ENCODE measurements at places on chromosomes 2 and 18.

DNA sequence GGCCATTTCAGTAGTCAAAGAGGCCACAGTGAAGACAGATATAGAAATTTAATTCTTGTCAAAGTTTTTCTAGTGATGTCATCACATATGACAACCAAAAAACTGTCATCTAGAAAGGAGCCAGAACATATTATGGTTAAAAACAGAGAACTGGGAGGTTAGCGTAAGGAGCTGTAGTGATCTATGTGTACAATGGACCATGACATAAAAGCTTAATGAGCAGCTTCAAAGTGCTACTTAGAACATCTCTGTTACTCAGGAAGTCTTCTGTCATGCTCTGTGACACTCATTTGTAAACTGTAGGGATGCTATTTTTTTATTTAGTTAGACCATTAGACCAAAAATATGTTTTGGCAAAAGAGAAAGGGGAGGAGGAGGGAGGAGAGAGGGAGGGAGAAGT lies 57.3 kb downstream of the CMPK2 start:
- no peak for DNase-seq

- no peak for DNase-seq
Observed at GRCh38 chr2:64904413-64905329, 84.5 kb upstream of the SLC1A4 start.

DNA sequence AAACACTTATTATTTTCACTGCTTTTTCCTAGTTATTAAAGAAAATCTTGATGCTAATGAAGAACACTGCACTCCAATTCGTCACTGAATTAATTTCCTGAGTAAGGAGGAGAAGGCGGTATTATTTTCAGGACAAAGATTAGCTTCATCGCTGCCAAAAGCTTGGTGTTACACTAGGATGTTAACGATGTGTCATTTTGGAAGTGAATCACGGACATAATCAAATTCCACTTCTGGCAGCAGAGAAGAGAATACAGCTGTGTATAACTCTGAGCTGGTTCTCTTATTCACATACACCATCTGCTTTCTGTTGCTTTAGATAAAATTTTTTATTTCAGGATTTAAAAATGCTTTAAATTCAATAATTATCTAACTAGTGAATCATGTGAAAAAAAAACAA lies 74.1 kb downstream of the SCG2 start:
- DNase-seq, result no peak

DNA sequence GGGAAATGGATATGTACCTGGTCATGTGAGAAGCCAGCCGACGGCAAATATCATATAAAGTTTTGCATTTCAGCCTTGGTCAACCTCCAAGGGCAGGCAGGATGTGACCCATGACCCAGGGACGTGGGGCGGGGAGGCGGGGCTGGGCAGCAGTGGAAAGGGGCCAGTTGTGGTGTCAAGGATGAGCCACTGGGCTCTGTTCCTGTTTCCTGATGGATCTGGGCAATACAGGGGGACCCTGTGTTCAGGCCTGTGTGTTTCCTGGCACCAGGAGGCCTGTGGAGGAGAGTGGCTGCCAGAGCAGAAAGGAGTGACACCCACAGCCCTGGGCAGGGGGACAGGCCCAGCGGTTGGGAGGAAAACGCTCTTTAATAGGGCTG lies 106.9 kb downstream of the GATA6 start:
- DNase-seq, result no peak

GRCh38 chr18:74453642-74454198 lies 3.4 kb downstream of the DIPK1C start:
- no peak for DNase-seq

DNA sequence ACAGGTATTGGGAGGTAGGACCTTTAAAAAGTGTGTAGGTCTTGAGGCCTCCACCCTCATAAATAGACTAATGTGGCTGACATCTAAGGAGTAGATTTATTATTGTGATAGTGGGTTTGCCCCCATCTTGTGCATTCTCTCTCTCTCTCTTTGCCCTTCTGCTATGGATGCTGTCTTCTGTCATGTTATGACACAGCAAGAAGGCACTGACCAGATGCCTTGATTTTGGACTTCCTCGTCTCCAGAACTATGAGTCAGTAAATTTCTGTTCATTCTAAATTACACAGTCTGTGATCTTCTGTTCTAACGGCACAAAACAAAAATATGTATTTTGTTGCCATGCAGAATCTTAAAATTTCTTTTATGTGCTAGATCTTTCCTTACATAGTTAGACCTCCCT lies 66.9 kb downstream of the ATAD2B start:
- DNase-seq, result no peak

DNA sequence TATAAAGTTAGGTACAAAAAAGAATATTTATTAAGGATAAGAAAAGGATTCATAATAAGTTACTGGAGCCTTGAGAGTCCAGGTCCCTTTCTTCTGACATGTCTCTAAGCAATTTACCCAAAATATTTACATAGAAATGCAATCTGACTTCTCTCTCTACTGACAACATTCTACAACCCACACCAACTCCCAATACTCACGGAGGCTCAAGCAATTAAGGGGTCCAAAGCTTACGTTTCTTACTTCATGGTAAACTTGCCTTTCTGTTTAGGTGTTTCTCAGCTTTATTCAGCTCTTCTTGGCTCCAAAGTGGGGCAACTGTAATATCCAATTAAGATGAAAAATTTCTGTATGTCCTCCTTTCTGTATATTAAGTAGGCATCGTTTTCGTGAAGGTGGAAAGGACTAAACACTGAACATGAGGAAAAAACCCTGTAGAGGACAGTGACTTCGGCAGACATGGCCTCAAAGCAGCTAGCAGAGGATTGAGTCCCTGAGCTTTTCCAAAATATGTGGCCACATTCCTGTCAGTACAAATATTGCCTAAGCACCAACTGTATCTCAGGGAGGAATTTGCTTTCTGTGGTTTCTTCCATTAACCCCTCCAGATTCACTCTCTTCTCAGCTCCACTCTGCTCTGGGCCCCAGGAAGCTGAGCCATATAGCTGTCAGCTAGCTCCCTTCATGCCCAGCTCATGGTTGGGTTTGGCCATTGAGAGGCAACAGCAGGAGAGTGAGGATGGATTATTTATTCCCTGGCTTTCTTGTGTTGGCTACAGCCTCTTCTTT lies 67.9 kb upstream of the GLS start:
- DNase-seq, result no peak

DNA sequence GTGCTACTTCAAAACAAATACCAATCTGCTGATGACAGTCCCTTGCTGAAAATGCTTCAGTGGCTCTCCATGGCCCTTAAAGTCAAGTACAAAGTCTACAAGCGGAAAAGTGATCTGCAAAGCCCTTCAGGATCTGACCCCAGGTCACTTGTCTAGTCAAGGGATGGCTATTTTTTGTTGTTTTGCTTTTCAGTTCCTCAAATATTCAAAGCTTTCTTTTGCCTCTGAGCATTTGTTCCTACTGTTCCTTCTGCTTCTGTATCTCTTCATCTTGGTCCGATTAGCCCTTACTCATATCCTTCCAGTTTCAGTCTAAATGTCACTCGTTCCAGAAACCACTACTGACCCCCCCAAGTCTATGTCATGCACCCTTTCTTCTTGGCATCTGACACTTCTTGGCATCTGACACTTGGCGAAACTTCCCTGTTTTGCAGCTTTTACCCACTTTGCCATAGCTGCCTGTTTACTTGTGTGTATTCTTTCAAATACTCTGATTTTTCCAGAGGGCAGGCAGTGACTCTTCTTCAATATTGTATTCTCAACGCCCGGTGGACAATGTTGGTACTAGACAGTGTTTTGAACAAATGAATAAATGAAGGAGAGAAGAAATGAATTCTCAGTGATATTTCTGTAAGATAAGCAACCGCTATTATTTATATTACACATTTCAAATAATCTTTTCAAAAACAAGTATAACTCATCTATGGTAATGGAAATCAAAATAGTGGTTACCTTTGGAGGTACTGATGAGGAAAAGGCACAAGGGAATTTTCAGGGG lies 175.9 kb upstream of the FN1 start:
- no peak for DNase-seq

- no peak for DNase-seq
Observed at GRCh38 chr2:115165529-115166109, 723.2 kb downstream of the DPP10 start.

GRCh38 chr18:66328296-66328878 lies 275.5 kb downstream of the CDH19 start:
- DNase-seq, result no peak

- DNase-seq, result no peak
Observed at GRCh38 chr2:176407706-176408105, 138.5 kb downstream of the MTX2 start.

- no peak for DNase-seq
Observed at GRCh38 chr2:29394311-29394980, 279.2 kb downstream of the CLIP4 start.

DNA sequence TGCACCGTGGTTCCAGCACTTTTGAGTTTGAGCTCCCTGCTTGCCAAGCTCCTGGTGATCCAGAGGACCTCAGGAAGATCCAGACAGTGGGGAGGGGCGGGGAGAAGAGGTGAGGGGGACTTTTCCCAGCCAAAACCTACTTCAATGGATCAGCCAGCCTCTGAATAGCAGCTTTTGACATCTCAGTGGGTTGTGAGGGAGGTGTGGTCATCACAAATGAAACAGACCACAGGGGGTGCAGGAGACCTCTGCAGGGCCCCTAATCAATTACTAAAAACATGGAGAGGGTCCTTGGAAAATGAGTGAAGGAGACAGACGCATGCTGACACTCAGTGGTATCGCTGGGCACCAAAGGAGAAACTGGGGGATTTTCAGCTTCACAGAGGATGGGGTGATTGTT lies 372.7 kb downstream of the ZNF521 start:
- no peak for DNase-seq

- no peak for DNase-seq
Observed at GRCh38 chr18:24570716-24571115, 110.3 kb downstream of the HRH4 start.

DNA sequence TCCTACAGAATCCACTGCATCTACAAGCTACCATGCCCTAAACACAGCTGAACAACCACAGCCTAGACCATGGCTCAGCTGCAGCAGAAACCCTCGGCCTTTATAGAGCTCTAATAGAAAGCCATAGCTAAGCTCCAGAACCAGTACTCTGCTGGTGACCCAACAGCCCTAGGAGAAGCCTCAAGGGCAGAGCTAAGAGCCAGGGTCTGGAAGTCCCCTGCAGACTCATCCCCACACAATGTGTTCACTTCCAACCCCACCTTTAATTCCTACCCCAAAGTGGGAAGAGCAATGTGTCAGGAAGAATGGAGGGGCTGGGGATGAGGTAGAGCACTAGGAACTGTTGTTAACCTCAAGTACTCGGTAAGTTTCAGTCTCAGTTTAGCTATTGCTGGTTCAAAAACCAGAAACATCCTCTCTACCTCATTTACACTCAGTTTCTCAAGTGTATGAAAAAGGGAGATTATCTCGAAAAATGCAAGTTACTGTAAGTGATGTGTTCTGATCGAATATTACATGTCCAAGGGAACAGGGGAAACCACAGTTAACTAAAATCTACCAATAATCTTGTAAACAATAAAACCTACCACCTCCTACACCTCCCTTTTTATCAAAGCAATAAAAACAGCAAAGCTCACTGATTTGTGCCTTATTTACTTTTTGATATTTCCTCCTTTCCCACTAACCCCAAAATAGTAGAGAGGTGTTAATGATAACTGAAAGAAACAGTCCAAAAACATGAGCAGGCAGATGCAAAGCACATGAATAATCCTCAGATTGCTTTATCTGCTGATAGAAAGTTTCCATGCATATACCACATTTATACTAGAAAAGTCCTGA lies 36.2 kb downstream of the THADA start:
- DNase-seq, result no peak

- no peak for DNase-seq
Observed at GRCh38 chr2:69525261-69525660, 88.0 kb upstream of the NFU1 start.

- no peak for DNase-seq
Observed at GRCh38 chr2:239745386-239746227, 279.5 kb downstream of the NDUFA10 start.

DNA sequence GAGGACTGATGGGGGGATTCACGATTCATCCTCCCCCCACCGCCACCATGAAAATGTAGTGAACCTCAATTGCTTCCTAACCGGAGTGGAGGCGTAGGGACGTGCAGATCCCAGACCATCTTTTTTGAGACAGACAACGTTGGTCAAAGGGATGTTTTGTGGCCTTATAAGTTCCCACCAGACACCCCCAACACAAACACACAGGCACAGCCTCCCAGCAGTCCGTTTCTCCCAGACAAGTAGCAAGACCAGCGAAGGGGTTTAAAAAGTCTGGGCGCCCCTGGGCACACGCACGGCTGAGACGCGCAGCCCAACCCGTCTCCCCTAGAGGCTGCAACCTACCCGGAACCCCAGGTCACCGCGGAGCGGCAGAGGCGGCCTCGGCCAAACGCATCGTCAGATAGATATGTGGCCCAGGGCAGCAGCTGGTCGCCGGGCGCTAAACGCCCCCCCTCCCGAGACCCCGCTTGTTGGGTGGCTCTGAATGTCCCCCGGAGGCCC lies 1.3 kb downstream of the GBX2 start:
- no peak for DNase-seq

DNA sequence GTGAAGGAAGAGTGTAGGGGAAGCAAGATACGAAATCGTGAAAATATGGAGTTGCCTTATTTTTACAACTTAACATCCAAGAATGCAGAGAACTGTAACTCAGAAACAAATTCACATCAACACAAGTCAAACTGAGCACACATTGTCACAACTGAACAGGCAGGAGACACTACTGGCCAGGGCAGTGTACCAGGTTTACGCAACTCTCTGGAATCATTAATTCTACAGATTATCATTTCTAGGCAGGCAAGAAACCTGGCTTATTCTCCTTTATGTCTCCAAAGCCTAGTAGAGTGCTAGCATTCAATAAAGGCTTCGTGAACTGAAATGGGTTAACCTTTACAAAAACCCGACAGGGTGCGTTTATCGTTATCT lies 584 bp downstream of the COA5 start:
- DNase-seq, result no peak

- DNase-seq, result no peak
Observed at GRCh38 chr2:15867194-15868171, 72.9 kb upstream of the MYCN start.

DNA sequence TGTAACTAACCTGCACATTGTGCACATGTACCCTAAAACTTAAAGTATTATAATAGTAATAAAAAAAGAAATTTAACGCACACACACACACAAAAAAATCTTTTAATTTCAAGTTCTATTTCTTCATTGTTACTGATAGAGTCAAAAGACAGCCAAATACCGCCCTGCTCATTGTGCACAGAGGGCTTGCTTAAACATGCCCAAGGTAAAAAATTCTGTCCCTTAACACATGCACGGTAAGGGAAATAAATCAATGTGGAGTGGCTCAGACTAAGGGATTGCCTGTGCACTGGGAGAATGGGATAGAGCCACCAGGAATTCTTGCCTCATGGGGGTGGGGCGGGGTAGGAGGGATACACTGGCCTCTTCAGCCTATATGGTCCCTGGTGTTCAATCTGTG lies 468.0 kb downstream of the NUP35 start:
- DNase-seq, result no peak

GRCh38 chr2:172564376-172564775 lies 8.5 kb downstream of the PDK1 start:
- no peak for DNase-seq

DNA sequence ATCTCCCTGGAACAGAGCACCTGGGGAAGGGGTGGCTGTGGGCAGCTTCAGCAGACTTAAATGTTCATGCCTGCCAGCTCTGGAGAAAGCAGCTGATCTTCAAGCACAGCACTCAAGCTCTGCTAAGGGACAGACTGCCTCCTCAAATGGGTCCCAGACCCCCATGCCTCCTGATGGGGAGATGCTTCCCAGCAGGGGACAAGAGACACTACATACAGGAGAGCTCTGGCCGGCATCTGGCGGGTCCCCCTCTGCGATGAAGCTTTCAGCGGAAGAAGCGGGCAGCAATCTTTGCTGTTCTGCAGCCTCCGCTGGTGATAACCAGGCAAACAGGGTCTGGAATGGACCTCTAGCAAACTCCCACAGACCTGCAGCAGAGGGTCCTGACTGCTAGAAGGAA lies 294.8 kb downstream of the RND3 start:
- DNase-seq, result no peak
